ENCODE measurements at places on chromosomes 3 and 15. TPM values are rescaled to one million over a fixed set of nuclear protein-coding genes. Genes with fewer than 3 reads are reported as not detected.

- DNase-seq = no peak
Measured at GRCh38 chr3:13631256-13631655, 82.3 kb downstream of the FBLN2 start.

- DNase-seq = no peak
Measured at GRCh38 chr3:150090006-150090405, 119.3 kb upstream of the PFN2 start.

DNA sequence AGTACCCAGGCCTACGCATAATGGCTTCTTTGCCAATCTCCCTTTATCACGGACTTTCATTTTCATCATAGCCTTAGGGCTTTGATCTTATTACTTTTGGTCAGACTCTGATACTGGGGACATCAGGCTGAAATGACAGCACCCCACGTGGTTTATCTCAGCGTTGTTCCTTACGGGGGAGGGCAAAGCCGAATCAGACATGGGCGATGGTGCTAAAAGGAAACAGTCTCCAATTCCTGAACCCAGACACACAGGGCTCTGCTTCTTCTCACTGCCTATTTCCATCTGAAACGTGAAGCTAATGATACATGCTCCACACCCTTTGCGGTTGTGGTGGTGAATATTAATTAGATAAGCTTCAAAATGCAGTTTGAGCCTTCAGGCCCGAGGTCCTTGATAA, 59.4 kb upstream of the CD47 start:
- no peak for DNase-seq

The NR1I2 gene
- 0.12 TPM for total RNA-seq

- DNase-seq = no peak
Measured at GRCh38 chr3:33513262-33513863, 73.2 kb upstream of the UBP1 start.

The AP3B2 gene
- total RNA-seq = 0.89 TPM

- DNase-seq = no peak
Measured at GRCh38 chr3:11230832-11231231, 41.4 kb upstream of the ATG7 start.

DNA sequence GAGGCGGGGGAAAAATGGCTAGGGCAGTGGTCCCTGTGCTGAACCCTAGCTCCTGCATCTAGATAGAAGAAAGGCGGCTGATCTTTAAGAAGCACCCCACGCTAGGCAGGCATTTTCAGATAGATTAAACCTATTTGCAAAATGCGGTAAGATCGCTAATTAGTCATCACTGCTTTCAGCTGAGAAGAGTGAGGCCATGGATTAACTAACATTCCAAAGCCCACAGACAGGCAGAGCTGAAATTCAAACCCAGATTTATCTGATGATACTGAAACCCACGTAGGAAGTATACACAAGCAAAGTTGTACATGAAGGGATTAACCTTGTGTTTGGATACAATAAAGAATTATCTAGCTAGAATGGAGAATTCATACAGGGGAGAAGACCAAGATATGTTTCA, 4.8 kb downstream of the ADPGK start:
- no peak for DNase-seq

DNA sequence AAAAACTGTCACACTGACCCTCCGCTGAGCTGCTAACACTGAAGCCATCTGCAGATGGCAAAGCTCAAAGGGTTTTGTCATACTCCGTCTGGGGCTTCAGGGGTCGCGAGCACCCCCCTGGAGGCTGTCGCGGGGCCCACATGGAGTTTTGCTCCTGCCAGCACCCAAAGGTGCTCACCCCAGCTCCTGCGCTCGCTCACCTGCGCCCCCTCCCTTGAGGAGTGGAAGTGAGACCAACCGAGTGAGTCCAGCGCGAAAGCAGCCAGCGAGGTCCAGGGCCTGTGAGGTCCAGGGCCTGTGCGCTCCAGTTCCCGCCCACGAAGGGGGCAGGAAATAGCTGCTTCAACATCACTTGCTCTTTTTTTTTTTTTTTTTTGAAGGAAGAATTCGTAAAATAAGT, 208.5 kb downstream of the ROBO2 start:
- no peak for DNase-seq

The RPL39L gene
- 86.2 TPM for total RNA-seq

The ALDH1L1 gene
- 0.46 TPM for total RNA-seq

GRCh38 chr3:16807391-16807790, 77.4 kb upstream of the PLCL2 start:
- DNase-seq = no peak

GRCh38 chr3:134748698-134749097, 46.4 kb upstream of the EPHB1 start:
- DNase-seq = no peak

GRCh38 chr3:124639406-124640237, 90.6 kb upstream of the UMPS start:
- DNase-seq = no peak

GRCh38 chr3:53773611-53774368, 72.4 kb downstream of the CHDH start:
- DNase-seq = no peak

GRCh38 chr15:90086868-90087268, 15.4 kb downstream of the IDH2 start:
- peak; percentile 26 for DNase-seq

DNA sequence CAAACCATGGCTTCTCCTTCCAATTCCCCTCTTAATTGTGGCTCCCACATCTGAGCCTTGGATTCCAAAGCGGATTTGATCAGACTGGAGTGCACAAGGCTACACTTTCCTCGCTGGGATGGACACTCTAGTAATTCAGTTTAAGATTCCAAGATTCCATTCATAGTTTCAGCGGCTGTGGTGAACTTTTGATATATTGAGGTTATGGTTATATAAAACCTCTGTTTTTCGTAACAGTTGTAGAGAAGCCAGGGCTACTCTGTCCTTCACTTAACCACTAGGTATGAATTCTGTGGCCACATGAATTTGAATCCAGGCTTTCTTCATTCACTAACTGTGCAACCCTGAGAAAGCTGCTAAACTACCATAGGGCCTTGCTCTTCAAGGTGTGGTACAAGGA, 67.9 kb upstream of the KY start:
- no peak for DNase-seq

GRCh38 chr15:33756961-33757360, 211.3 kb upstream of the CHRM5 start:
- DNase-seq = no peak

- no peak for DNase-seq
Measured at GRCh38 chr3:197028728-197029510, 698 bp downstream of the MELTF start.

- no peak for DNase-seq
Measured at GRCh38 chr3:78565712-78566111, 1202.1 kb downstream of the ROBO1 start.

The TRPC1 gene
- total RNA-seq = 12.2 TPM

The CLDN11 gene
- total RNA-seq = 0.72 TPM

The CHDH gene
- total RNA-seq = 1.2 TPM

Measured in NCI-H460 (cell line).